Hair follicle dermal papilla cell (primary cell): ENCODE measurements at places on chromosomes 2 and 18. TPM values are rescaled to one million over a fixed set of nuclear protein-coding genes. Genes with fewer than 3 reads are reported as not detected.

The MC4R gene
- total RNA-seq = 0.36 TPM in 1 of 2 replicates, not detected in the other

The C2orf66 gene
- total RNA-seq = under 0.01 and 0.12 TPM in 2 replicates

The STAMBP gene
- 26.3 and 29.1 TPM in 2 replicates for total RNA-seq

The LYG1 gene
- 0.32 TPM in 1 of 2 replicates, not detected in the other for total RNA-seq

The MAP2 gene
- 13.2 and 23.2 TPM in 2 replicates for total RNA-seq

The ZNF385B gene
- total RNA-seq = under 0.01 TPM in 1 of 2 replicates, not detected in the other

The UGT1A5 gene
- not detected in 2 replicates for total RNA-seq

The ASB18 gene
- total RNA-seq = not detected in 2 replicates

The OTOS gene
- total RNA-seq = not detected in 2 replicates

The DYSF gene
- 1.2 and 1.8 TPM in 2 replicates for total RNA-seq

The IL18R1 gene
- 1.3 and 5.7 TPM in 2 replicates for total RNA-seq

The TRAPPC8 gene
- 45.7 and 55.2 TPM in 2 replicates for total RNA-seq

The SIX3 gene
- total RNA-seq = not detected in 2 replicates

The KIAA2012 gene
- not detected in 2 replicates for total RNA-seq
